Stimulated activated CD8-positive, alpha-beta memory T cell treated with anti-CD3 and anti-CD28 coated beads, Interleukin-15, amount 100 ng/mL, for 4 hours (primary cell): ENCODE measurements at places on chromosomes 12 and 14.

- DNase-seq, result no peak
Measured at GRCh38 chr12:14611640-14612203, 44.0 kb upstream of the PLBD1 start.

- no peak for DNase-seq
Measured at GRCh38 chr12:83128540-83128939, 441.8 kb downstream of the TMTC2 start.

GRCh38 chr12:93824514-93825500 is 147.6 kb downstream of the CRADD start:
- no peak for DNase-seq

- DNase-seq, result no peak
Measured at GRCh38 chr14:23408307-23408630, 196 bp upstream of the MYH6 start.

GRCh38 chr12:82029936-82030335 is 270.8 kb upstream of the PPFIA2 start:
- DNase-seq, result no peak

DNA sequence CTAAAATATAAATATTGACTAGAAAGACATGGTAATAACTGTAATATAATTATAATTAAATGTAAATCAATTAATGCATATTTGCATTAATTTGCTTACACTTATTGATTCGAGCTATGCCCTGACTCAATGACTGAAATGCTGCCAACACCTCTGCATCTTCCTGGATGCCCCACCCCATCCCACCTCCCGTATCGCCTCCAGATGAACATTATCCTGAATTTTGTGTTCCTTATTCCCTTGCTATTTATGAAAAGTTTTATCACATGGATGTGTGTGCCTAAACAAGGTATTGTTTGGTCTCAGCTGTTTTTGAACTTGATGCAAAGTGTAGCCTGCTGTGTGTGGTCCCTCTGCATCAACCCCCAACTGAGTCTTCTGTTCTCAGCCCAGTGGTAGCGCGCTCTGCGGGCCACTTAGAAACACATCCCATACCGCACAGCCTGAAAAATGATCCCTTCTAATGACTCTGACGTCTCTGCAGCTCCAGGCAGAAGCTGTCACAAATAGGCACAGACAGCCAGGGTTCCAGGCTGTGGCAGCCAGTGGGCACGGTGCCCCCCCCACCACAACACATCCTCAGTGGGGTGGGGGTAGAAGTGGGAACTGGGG is 96.5 kb downstream of the PRMT8 start:
- DNase-seq, result no peak

DNA sequence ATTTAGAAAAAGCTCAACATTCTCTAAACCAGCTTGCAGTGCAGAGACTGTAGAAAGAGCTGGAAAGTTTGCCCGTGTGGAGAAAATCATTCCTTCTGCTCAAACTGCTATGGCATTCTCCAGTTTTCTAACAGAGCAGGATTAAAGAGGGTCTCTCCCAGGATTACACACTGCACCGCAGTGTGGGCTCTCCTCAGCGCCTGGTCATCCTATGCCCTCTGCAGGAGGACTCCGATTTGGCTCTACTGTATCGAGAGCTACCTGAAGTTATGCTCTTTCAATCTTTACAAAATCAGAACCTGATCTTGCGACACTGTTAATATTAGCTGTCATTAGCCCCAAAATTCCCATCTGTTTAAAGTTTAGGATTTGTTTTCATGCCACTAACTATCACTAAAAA is 33.0 kb downstream of the BHLHE41 start:
- no peak for DNase-seq

DNA sequence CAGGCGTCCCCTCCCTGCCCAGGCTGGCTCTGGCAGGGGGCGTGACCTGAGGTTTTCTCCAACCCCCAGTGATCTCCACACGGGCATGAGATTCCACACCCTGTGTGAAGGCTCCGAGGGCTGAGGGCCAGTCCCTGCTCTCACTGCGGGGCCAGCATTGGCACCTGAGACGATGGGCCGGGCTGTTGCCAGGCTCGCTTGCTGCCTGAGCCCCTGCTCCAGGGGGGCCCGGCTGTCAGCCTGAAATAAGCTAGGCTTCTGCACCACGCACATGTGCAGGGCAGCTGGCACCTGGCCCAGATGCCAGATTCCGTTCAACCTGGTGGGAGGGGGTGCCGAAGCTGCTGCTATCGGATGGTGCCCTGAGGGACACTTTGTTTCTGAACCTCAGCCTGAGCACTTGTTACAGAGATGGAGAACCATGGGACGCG is 196.5 kb upstream of the PRMT8 start:
- no peak for DNase-seq

- DNase-seq, result no peak
Measured at GRCh38 chr14:33120341-33120740, 181.7 kb downstream of the NPAS3 start.

GRCh38 chr12:43282106-43282505 is 269.9 kb downstream of the ADAMTS20 start:
- no peak for DNase-seq

- no peak for DNase-seq
Measured at GRCh38 chr14:78448164-78449094, 278.3 kb downstream of the NRXN3 start.

DNA sequence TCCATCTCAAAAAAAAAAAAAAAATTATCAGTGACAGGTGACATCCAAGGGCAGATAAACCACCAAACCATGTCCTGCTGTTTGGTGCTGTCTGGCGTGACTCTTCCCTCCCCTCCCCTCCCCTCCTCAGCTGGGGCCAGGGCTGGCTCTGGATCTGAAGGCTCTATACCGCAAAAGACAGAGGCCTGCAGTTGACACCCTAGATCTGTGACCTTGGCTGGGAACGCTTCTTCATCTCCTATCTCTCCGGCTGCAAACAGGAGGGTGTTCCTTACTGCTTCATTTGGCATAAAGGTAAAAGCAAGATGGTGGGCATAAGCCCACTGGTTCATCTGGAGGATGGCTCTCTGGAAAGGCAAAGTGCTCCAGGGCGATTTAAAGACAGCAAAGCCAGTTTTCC is 126.8 kb upstream of the PRMT8 start:
- no peak for DNase-seq

- DNase-seq, result no peak
Measured at GRCh38 chr12:109291521-109292341, 17.4 kb downstream of the FOXN4 start.

DNA sequence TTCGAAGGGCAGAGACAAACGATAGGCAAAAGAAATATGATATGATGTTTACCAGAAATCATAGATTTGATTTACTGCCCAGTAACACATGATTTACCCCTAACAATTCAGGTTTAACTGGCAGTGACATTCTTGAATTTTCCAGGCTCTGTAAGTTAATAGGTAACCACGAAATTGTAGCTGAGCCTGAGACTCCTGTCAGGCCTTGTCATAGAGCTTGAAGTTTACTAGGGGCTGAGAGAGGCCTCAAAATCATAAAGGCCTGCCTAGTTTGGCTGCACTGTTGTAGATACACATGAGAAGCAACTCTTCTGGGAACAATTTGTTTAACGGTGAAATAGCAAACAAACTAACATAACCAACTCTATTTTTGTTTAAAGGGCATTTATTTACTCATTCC is 3.3 kb downstream of the ERP27 start:
- DNase-seq, result no peak

DNA sequence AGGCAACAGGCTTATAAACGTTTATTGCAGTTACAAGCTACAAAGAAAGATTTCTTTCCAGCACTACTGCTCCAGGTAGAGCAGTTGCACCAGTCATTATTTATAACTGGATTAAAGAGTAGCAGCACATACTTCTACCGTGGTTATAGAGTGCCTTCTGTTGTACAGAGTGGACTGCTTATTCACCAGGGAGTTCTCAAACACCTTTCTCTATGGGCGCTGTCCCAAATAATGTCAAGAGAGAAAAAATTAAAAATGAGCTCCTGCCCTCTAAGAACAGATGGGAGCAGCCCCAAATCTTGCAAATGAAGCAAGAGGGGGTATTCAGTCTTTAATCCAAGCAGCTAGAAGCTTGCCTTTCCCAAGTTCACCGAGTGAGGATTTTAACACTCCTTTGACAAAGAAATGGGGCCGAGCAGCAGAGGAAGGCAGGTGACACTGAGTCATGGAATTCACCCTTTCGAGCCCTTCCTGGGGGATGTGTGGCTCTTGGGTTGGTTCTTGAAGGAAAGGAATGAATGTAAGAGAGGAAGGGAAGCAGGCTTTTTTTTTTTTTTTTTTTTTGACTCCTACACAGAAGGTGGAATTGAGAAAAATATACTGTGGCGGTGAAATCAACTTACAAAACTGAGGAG is 181.2 kb downstream of the PRKCH start:
- DNase-seq, result no peak

GRCh38 chr12:69091442-69092017 is 147.8 kb upstream of the CPSF6 start:
- no peak for DNase-seq

DNA sequence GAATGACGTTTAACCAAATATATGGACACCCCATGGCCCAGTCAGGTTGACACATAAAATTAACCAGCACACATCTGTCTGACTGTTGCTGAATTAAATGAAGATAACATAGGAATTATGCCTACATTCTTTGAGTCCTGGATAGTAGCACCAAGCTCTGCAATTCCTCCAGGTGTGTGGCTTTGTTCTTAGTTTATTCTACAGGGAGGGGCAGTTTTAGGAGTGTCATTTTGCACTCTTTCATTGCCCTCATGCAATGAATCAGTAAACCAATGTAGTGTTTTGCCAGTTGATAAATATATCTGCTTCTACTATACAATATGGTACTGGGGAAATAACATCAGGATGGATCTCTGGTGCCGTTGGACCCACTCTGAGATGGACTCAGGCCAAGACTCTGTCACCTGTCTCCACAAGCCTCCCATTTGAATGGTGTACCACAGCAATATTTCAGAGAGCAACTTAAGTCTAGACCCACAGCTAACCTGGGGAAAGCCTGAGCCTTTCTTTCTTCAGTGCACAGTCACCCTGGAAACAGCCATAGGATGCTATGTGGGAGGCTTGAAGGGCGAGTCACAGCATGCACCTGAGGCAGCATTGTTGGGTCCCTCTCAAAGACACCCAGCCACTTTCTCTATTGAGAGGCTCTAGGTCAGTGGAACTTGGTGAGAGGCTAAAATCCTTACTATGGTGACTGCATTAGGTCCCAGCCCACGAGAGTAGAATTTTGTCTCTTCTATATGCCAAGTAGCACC is 73.2 kb downstream of the ANO4 start:
- DNase-seq, result no peak

GRCh38 chr14:74979029-74979428 is 23.6 kb upstream of the PGF start:
- DNase-seq, result no peak

DNA sequence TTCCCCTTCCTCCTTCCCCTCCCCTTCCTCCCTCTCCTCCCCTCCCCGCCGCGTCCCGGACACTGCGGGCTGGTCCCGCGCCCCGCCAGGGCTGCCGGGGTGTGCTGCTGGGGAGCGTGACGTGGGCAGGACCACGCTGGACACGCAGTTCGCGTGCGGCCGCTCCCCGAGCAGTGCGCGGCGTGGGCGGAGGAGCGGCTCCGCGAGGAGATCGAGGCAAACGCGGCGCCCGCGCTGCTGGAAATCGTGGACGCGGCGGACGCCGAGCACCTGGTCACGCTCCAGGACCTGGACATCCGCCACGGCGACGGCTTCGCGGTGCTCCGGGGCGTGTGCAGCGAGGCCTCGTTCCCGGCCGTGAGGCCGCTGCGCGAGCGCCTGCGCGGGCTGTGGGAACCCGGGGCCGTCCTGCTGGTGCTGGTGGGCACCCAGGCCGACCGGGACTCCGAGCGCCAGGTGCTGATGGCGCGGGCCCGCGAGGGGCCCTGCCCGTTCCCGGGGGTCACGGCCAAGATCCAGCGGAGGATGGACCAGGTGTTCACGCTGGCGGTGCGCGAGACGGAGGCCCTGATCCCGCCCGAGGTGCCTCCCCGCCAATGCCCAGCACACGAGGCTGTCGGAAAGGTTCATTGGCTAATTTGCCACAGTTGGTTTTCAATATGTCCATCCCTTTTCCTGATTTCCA is 84.3 kb downstream of the TNFAIP2 start:
- DNase-seq, result no peak

DNA sequence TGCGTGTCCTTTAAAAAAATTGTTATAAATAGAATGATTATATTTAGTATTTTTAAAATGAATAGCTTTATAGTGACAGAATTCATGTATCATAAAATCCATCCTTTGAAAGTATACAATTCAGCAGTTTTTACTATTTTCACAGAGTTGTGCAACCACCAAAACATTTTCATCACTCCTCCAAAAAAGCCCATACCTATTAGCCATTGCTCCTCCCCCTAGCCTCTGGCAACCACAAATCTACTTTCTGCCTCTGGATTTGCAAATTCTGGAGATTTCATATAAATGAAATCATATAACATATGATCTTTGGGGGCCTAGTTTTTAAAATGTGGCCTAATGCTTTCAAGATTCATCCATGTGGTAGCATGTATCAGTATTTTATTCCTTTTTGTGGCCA is 117.9 kb upstream of the MED13L start:
- DNase-seq, result no peak

DNA sequence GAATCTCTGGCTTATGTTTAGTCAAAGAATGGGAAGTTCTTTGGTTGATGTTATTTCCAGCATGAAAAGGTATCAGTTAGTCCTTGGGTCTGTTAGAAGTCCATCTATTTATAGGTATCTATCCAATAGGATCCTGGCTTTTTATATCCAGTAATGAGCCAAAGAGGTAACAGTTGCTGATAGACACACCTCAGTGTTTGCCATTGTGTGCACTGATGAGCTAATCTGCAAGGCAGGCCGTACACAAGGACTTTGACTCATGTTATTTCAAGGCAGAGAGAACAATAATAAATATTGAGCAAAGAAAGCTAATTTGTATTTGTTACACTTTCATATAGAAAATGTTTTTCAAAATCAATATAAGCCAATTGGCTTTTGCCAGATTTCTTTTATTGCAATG is 56.4 kb downstream of the GLT1D1 start:
- DNase-seq, result no peak

GRCh38 chr12:104312654-104313053 is 9.1 kb downstream of the EID3 start:
- no peak for DNase-seq

GRCh38 chr14:51554339-51554920 is 97.3 kb upstream of the FRMD6 start:
- DNase-seq, result no peak

GRCh38 chr14:51401756-51402155 is 161.7 kb downstream of the TMX1 start:
- DNase-seq, result no peak

- no peak for DNase-seq
Measured at GRCh38 chr12:122545855-122546254, 18.8 kb downstream of the KNTC1 start.

- DNase-seq, result no peak
Measured at GRCh38 chr12:44603701-44604100, 272.4 kb downstream of the NELL2 start.

- DNase-seq, result no peak
Measured at GRCh38 chr14:83342590-83342989, 1808.9 kb upstream of the SEL1L start.

GRCh38 chr12:65200007-65200665 is 30.8 kb downstream of the LEMD3 start:
- no peak for DNase-seq

DNA sequence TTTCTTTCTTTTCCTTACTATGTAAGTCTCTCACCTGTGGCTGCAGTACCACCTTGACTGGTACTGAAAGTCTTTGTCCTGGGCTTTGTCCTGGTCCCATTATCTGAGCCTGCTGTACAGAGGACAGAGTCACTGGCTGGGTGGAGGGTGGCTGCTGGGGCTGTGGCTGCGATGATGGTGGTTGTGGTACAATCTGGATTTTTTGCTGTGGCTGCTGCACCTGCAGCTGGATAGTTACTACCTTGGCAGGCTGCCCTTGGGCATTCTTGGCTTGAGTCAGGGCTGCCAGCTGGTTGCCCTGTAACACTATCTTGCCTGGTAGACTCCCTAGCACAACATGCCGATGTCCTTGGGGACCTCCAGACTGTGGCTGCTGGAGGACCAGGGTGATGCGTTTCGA is 27.0 kb downstream of the CHD8 start:
- no peak for DNase-seq
